ENCODE measurements at places on chromosomes 16 and 17.

DNA sequence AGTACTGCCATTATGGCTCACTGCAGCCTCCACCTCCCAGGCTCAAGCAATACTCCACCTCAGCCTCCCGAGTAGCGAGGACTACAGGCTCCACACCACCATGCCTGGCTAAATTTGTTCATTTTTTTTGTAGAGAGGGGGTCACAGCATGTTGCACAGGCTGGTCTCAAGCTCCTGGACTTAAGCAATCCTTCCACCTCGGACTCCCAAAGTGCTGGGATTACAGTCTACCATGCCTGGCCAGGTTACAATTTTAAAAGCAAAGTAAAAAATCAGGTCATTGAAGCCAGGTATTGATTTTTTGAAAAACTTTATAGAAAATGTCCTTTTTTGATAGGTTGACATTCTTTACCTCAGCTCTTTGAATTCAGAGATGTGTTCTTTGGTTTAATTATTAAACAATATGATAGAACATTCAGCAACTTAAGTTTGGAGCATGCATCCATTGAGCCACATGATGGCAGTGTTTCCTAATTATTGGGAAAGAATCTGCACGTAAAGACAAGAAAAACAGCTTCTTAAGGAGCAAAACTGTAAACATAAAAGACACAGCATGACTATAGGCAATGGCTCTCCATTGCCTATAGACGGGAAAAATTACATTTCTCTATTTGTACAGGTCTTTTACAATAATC lies 1.7 kb upstream of the SLC16A11 start:
- DNase-seq: peak; percentile 74

GRCh38 chr17:32157225-32157624 lies 14.9 kb downstream of the RHOT1 start:
- DNase-seq: no peak

DNA sequence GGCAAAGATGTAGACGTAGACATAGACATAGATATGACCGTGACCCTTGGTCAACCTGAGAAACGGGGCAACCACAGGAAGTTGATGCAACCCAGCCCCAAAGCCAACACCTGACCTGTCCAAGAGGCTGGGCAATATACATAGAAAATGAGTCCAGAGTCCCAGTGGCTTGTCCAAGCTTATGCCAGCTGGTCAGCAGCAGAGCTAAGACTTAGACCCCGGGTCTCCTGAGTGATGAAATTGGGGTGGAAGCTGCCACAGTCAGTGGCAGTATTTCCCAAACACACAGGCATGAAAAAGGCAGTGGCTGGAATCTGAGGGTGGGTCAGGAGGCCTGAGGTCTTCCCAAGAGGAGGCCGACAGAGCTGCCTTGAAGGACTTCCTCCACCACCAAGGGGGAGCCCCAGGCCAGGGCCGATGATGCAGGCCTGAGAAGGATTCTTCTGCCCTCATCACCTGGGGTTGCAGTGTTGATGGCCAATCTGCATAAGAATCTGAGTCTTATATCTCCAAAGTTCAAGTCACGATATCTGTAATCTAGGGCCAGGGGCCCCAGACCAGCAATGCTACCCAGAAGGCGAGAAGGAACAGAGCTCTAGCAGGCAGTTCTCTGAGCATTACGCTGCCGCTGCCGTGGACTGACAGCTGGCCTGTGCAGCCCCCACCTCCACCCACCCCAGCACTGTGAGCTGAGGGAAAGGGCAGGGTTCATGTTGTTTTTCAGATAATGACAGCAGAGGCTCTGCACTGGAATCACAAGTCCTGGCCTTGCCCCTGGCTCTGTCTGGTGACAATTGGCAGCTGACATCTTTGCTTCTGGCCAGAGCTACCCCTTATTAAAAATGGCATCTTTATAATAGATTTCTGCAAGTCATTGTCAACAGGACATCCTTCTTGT lies 72.7 kb downstream of the GNAO1 start:
- DNase-seq: no peak

GRCh38 chr16:76421571-76421970 lies 144.4 kb downstream of the CNTNAP4 start:
- DNase-seq: no peak

- no peak for DNase-seq
These were observed 22.3 kb downstream of the ACTG1 start for GRCh38 chr17:81489998-81490992.

DNA sequence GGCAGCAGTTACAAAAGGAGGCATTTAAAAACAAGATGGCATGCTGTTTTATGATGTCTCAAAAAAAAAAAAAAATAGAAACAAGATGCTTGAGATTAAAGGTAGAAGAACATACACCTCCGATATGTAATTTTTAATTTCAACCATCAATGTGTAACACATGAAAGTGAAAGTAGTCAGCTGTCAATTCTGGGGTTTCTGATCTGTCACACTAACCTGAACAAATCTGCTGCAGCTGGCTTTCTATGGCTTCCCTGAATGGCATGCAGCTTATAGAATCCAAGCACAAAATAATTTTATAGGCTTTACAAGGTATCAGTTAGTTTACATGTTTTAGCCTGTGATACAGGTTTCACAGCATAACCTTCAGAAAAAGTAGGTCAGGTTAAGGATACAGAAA lies 13.5 kb downstream of the GLYR1 start:
- no peak for DNase-seq

- DNase-seq: no peak
These were observed 95.6 kb downstream of the STXBP4 start for GRCh38 chr17:55063885-55064874.

DNA sequence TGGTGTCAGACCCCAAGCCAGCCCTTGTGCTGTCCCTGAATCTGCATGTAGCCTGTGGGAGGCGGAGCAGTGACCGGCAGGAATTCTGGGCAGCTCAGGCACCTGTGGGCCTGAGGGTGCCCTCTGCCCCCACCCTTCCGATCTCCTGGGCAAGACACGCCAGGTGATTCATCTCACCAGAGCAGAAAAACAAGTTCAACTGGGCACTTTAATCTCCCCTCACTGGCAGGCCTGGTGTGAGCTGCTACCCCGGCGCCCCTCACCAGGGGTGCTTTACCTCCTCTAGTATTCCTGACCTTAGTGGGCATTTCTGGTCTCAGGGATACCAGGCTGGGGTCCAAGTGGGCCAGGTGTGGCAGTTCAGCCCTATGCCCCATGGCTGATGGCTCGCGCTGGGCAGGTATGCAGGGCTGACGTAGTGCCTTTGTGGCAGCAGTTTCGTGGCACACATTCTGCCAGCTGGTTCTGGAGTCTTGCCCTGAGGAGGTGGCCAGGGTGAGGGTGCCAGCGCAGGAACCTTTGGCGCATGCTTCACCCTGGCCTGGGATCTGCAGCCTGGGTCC lies 6.0 kb downstream of the ERBB2 start:
- DNase-seq: no peak
